Fibroblast of skin of left quadriceps (primary cell): ENCODE measurements at places on chromosomes 2 and 18.

DNA sequence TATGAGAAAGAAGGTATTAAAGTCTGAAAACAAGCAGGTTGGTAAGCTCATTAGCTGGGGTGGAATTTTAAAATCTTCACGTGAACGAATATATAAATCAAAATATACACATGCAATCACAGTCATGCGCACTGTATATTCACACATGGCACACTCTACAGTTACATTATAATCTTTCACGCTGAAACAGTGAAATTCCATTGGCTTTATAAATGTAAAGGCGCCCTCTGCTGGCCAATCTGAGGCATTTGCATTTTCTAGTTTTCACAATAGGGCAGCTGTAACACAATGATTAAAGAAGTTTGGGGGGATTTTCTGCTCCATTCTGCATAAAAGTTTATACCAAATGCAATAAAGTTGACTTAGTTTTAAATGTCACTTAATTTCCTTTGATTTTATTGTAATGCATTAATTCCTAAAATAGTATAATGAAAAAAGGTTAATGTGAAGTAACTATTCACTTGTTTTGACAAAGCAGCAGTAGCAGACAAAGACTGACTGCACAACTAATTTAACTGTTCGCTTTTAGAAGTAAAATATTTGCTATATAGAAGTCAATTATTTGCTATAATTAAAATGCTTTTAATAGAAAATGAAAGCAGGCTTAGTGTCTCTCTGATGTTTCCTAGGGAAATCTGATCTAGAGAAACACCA lies 17.2 kb downstream of the IFIH1 start:
- peak; percentile 47 for DNase-seq

- DNase-seq = no peak
Observed at GRCh38 chr18:9989481-9989880, 75.7 kb downstream of the VAPA start.

GRCh38 chr2:191299010-191299409 lies 53.8 kb downstream of the MYO1B start:
- DNase-seq = no peak

DNA sequence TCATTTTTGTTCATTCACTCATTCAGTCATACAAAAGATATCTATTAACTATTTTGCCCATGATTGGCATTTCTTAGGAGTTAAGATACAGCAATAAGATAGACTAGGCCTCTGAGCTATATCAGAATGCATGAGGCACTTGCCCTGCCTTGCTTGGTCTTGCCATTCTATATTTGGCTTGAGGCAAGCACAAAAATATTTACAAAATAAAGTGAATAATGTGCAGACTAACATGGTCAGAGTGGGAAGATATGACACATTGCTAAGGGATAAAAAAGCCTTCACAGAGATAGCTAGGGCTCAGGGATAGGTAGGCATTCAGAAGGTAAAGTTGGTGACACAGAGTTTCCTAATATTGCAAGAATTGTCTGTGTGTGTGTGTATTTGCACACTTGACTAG lies 75.0 kb upstream of the MMADHC start:
- DNase-seq = no peak

DNA sequence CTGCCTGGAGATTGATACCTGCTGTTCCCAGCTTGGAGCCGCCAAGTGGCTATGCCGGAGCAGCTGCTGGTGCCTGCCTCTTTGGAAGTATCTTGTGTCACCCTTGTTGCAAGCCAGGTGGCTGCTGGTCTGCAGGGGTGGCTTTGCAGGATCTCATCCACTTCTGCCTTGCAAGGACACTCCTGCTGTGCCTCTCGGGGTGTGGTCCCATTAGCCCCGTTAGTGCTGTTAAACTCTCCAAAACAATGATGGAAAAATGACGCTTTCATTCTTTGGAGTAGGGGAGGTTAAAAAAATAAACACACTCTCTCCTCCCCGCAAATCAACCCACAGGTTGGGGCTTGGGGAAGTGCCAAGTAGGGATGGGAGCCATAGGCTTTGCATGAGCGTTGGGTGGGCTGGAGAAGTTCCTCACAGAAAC lies 352.8 kb downstream of the RNF144A start:
- DNase-seq = no peak

- no peak for DNase-seq
Observed at GRCh38 chr2:121520641-121520994, 10.1 kb upstream of the RNU4ATAC start.

DNA sequence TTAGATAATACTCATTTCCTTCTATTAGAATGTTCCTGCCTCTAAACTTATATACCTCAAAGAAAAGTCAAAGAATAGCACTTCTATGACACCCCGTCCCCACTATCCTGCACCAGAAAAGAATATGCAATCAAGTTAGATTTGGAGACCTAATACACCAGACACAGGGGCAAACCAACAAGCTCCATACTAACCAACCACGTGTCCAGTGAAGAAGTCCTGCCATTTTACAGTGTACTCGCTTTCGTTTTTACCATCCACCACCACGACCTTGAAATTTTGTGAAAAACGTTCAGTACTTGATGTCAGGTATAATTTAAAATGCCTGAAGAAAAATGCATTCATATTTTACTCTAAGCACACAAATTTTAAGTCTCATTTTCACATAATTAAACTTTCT lies 19.1 kb downstream of the ADAM17 start:
- DNase-seq = no peak

DNA sequence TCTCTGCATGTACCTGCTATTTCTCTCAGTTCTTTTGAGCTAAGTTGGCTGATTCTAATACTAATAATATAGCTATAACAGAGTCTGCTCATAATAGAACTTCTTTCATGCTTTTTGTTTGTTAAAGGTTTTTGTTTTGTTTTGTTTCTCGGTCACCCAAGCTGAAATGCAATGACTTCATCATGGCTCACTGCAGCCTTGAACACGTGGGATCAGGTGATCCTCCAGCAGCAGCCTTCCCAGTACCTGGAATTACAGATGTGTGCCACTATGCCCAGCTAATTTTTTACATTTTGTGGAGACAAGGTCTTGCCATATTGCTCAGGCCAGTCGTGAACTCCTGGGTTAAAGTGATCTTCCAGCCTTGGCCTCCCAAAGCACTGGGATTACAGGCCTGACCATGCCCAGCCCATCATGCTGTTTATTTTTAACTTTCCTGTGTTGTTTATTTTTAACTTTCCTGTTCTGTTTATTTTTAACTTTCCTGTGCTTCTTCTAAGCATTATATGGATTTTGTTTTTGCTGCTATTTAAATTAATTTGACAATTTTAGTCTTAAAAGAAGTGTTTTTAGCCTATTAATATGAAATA lies 763.8 kb upstream of the CDH7 start:
- DNase-seq = no peak

- no peak for DNase-seq
Observed at GRCh38 chr2:121650315-121650930, 1.2 kb upstream of the CLASP1 start.

GRCh38 chr18:57915248-57915647 lies 112.1 kb upstream of the ATP8B1 start:
- DNase-seq = no peak

- no peak for DNase-seq
Observed at GRCh38 chr18:31719363-31720006, 35.1 kb upstream of the B4GALT6 start.

- no peak for DNase-seq
Observed at GRCh38 chr18:37724206-37724605, 158.6 kb upstream of the CELF4 start.

GRCh38 chr2:127737892-127738291 lies 36.6 kb downstream of the SFT2D3 start:
- DNase-seq = no peak

DNA sequence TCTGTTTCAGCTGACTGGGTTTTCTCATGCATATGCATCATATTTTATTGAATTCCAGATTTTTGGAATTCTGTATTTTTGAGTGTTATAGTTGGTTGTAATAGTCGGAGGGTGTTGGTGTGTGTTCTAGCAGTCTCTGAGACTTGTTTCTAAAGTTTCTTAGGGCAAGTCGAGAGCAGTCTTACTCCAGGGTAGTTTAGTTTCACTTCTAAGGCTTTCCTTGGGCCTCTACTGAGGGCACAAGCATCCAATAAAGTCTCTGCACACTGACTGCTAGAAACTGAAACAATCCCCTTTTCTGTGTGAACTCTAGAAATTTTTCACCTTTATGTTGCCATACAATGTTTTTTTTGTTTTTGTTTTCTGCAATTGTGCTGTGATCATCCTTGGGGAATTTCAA lies 663.7 kb upstream of the LRATD1 start:
- DNase-seq = no peak

DNA sequence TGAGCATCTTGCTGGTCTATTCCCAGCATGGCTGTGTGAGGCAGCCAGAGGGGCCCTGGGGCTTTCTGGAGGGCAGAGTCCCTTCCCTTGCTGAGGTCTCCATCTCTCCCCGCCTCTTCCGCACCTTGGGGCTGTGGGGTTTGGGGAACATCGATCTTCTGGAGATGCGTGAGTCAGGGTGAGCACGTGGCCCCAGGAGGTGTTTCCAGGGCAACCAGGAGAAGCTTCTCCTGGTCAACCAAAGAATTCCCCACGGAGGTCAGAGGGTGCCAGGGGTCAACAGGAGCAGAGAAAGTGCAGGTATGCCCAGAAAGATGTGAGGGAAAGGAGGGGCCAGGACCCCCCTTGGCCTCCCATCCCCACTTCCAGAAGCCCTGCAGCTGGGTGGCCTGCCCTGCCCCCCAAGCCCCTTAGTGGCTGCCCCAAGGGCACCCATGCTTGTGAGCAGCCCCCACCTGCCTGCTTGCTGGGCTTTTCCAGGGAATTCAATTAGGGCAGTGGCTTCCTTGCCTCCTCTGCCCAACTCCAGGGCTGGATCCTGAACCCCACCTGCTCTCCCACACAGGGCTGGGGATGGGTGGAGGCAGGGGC lies 2.8 kb upstream of the PROM2 start:
- no peak for DNase-seq

GRCh38 chr2:15122915-15123314 lies 438.2 kb downstream of the NBAS start:
- no peak for DNase-seq

DNA sequence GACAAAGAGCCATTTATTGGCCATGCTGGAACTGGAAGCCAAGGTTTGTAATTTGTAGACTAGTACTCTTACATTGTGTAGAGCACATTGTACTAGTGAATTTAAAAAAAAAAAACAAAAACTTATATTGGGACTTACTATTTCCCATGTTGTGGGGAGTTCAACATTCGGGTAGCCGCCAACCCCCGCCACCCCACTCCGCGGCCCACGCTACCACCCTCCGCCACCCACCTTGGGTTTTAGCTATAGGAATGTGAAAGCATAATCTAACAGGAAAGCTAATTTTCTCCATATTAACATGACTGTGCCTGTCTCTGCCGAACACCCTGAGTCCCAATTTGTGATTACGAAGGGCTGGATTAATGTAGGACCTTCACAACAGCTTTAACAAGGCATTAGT lies 275.8 kb downstream of the FIGN start:
- no peak for DNase-seq

DNA sequence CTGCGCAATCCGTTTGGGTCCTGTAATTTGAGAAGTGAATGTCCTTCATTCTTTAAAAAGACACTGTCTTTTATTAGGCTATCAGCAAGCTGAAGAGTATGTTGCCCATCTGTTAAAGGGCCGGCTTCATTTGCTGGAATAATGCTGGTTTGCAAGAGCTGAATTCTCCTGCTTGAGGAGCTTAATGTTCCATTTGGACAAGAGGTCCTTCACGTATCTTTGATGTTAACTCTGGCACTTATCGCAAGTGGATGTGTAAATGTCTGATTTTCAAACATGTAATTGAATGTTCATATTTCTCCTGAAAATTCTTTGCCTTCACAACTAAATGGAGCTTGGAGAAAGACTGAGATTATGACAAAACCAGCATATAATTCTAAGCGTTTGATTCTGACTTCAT lies 280.8 kb upstream of the NRP2 start:
- no peak for DNase-seq
